Activated B cell treated with CpG ODN at 0.5 μM for 24 hours (primary cell): ENCODE measurements at places on chromosomes 2 and 18. TPM values are rescaled to one million over a fixed set of nuclear protein-coding genes. Genes with fewer than 3 reads are reported as not detected.

DNA sequence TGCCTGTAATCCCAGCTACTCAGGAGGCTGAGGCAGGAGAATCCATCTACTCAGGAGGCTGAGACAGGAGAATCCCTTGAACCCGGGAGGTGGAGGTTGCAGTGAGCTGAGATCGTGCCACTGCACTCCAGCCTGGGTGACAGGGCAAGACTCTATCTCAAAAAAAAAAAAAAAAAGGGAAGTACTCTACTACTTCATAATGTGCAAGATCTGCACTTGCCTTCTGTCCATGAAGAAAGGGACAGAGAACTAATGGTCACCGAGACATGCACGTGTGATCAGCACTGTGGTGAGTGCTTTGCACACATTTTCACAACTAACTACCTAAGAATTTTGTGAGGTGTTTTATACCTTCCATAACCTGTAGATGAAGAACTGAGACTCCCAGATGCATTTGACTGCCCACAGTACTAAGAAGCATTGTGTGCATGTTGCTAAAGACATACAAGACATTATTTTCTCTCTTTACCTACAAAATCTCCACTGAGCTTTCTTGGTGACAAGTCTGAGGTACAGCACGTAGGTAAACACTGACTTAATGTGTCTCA is 784.8 kb upstream of the ID2 start:
- no peaks in the 10 kb centered on the region for H3K36me3 ChIP-seq
- no peak for DNase-seq
- H3K4me1 ChIP-seq = peaks cover 12% of the 10 kb centered on the region
- no peak overlapping the region for H3K27ac ChIP-seq

- DNase-seq = no peak
- no peak overlapping the region for H3K4me3 ChIP-seq
- no peaks in the 10 kb centered on the region for H3K36me3 ChIP-seq
- H3K27ac ChIP-seq = no peak overlapping the region
- H3K27me3 ChIP-seq = no peaks in the 10 kb centered on the region
Measured at GRCh38 chr2:14909795-14910194, 277.3 kb downstream of the LRATD1 start.

GRCh38 chr2:47771211-47771610 is 11.7 kb upstream of the MSH6 start:
- no peak overlapping the region for H3K27ac ChIP-seq
- no peak for DNase-seq
- peaks cover 6% of the 10 kb centered on the region for H3K4me1 ChIP-seq
- no peaks in the 10 kb centered on the region for H3K36me3 ChIP-seq
- no peak overlapping the region for H3K4me3 ChIP-seq

DNA sequence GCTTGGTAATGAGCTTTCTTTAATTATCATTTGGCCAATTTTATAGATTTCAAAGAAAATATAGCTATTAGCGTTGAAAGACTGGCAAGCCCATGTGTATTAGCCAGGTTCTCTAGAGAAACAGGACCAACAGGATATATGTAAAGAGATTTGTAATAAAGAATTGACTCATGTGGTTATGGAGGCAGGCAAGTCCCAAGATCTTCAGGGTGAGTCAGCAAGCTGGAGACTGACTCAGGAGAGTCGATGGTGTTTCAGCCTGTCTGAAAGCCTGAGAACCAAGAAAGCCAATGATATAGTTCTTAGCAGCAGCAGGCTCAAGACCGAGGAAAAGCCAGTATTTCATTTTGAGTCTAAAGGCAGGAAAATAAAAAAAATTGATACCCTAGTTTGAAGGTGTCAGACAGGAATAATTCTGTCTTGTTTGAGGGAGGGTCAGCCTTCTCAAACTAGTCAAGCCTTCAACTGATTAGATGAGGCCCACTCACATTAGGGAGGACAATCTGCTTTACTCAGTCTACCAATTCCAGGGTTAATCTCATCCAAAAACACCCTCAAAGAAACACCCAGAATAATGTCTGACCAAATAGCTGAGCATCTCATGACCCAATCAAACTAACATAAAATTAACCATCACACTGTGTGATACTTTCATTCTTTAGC is 78.3 kb upstream of the CRIM1 start:
- no peak overlapping the region for H3K4me3 ChIP-seq
- DNase-seq = no peak
- H3K27me3 ChIP-seq = peaks cover 2% of the 10 kb centered on the region
- no peak overlapping the region for H3K27ac ChIP-seq
- H3K36me3 ChIP-seq = no peaks in the 10 kb centered on the region
- no peaks in the 10 kb centered on the region for H3K4me1 ChIP-seq

DNA sequence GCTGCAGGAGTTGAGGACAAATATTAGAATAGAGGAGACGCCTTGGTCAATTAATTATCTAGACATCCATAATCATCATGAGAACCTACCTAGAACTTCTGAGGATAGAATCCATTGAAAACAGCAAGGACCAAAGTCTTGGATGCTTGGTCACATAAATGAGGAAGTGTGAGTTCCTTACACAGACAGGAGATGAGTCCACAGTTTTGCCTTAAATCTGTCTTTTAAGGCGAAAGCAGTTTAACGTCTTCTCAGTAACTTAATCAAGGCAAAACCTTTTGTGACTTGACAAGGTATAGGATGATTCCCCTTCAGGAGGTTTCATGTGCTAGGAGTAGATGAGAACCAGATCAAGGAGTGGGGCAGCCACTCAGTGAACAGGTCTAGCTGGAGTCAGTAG is 1783.2 kb upstream of the CELF4 start:
- no peak overlapping the region for H3K27ac ChIP-seq
- H3K27me3 ChIP-seq = no peaks in the 10 kb centered on the region
- no peaks in the 10 kb centered on the region for H3K4me1 ChIP-seq
- no peaks in the 10 kb centered on the region for H3K36me3 ChIP-seq

- no peaks in the 10 kb centered on the region for H3K27me3 ChIP-seq
- H3K27ac ChIP-seq = no peak overlapping the region
- DNase-seq = no peak
- H3K4me1 ChIP-seq = no peaks in the 10 kb centered on the region
- H3K36me3 ChIP-seq = peaks cover 73% of the 10 kb centered on the region
- no peak overlapping the region for H3K4me3 ChIP-seq
Measured at GRCh38 chr2:37271376-37272067, 40.1 kb downstream of the NDUFAF7 start.

DNA sequence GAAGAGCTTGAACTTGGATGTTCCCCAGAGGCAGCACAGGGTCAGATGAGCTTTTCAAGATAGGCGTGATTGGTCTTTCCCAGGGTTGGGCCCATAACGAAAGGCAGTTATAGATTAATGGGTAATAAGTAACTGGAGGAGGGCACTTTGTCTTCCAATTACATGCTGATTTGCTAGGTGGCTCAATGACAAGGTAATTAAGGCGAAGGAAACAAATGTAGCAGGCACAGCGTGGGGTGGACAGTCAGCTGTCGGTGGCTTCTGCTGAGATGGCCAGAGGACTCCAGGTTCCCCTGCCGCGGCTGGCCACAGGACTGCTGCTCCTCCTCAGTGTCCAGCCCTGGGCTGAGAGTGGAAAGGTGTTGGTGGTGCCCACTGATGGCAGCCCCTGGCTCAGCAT is at the start of gene UGT1A4:
Gene UGT1A4, plus strand, starts transcription at position 185 of the 400 bp plus-strand sequence. Its CDS starts 85 bp downstream, at position 270.
- H3K4me3 ChIP-seq = no peak within 1 kb of the TSS
- DNase-seq = no peak
- H3K4me1 ChIP-seq = no peaks in the 10 kb centered on the region
- no peak within 1 kb of the TSS for H3K27ac ChIP-seq

GRCh38 chr2:200869014-200869413 is 4.6 kb upstream of the CLK1 start:
- peak overlapping the region; percentile 54 for H3K27ac ChIP-seq
- no peaks in the 10 kb centered on the region for H3K27me3 ChIP-seq
- no peak for DNase-seq
- no peak overlapping the region for H3K4me3 ChIP-seq
- peaks cover 33% of the 10 kb centered on the region for H3K36me3 ChIP-seq

DNA sequence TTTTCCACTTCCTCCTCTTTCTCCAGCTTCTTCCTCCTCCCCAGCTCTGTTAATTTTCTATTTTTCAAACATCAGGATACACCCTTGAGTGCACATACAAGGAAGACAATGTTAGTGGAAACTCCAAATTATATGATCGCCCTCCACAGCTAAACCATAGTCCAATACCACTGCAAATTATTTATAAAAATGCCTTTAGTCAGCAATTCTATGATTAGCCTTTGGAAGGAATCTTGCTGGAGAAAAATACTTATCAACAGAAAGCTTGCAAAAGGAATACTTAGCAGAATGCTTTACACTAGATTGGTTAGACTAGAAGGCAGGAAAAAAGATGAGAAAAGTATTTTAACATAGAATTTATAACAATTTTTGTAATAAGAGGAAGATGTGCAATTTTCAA is 178.9 kb downstream of the FAM124B start:
- H3K4me1 ChIP-seq = no peaks in the 10 kb centered on the region
- no peak overlapping the region for H3K4me3 ChIP-seq
- no peaks in the 10 kb centered on the region for H3K36me3 ChIP-seq
- peaks cover 6% of the 10 kb centered on the region for H3K27me3 ChIP-seq
- no peak overlapping the region for H3K27ac ChIP-seq

DNA sequence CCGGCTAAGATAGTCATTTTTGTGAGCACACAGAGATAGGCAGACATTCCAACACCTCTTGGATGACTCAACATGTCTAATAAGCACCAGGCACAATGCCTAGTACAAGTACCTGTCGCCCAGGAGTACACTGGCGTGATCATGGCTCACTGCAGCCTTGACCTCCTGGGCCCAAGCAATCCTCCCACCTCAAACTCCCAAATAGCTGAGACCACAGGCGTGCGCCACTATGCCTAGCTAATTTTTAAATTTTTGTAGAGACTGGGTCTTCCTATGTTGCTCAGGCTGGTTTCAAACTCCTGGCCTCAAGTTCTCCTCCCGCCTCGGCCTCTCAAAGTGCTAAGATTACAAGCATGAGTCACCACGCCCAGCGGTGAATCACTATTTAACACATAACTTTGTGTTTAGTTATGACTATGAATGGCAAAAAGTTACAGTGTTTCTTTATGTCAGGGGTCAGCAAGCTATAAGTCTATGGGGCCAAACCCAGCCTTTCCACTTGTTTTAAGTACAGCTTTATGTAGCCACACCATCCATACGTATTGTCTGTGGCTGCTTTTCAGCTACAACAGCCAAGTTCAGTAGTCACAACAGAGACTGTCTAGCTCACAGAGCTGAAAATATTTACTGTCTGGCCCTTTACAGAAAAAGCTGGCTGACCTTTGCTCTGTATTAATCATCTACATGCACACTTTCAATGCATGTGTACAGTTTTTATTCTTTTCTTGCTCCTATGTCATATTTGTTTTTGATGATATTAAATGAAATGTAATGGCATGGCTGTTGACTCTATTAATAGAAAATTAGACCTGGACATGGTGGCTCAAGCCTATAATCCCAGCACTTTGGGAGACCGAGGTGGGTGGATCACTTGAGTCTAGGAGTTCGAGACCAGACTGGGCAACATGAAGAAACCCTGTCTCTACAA is 18.7 kb downstream of the ORC2 start:
- no peak overlapping the region for H3K4me3 ChIP-seq
- no peaks in the 10 kb centered on the region for H3K4me1 ChIP-seq
- no peak for DNase-seq
- peaks cover 63% of the 10 kb centered on the region for H3K36me3 ChIP-seq

GRCh38 chr18:70359071-70359470 is 70.2 kb downstream of the SOCS6 start:
- H3K4me3 ChIP-seq = no peak overlapping the region
- no peaks in the 10 kb centered on the region for H3K27me3 ChIP-seq
- H3K27ac ChIP-seq = no peak overlapping the region
- no peaks in the 10 kb centered on the region for H3K4me1 ChIP-seq
- H3K36me3 ChIP-seq = no peaks in the 10 kb centered on the region
- no peak for DNase-seq

DNA sequence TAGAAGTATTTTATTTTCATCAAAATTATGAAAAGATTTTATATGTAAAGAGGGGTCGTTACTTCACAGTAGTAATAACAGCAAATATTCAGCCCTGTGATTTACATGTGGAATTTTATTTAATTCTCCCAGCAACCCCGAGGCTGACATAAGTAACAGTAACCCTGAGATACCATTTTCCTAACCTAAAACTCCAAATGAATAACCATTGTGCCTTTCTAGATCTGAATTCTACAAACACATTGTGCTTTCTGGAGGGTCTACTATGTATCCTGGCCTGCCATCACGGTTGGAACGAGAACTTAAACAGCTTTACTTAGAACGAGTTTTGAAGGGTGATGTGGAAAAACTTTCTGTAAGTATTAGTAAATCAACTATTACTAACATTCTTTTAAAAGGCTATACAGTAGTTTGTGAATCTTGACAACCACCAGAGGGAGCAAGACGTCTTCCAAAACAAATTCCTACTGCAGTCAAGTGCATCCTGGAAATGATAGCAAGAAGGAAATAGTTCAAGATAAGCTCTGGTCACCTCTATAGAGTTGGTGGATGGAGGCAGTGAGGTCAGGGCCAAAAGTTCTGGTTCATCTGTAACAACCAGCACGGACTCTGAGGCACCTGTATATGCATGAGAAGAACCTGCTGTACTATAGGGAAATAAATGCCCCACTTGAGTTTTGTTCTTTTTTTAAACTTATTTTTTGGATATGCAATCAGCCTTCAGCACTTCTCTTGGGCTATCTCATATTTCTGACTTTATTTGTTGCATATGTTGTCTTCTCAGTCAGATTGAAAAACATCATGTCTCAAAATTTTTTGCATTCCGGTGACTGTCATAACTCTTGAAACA is 37.4 kb downstream of the ACTR2 start:
- H3K4me1 ChIP-seq = peaks cover 8% of the 10 kb centered on the region
- DNase-seq = no peak
- H3K4me3 ChIP-seq = no peak overlapping the region
- peaks cover 88% of the 10 kb centered on the region for H3K36me3 ChIP-seq

DNA sequence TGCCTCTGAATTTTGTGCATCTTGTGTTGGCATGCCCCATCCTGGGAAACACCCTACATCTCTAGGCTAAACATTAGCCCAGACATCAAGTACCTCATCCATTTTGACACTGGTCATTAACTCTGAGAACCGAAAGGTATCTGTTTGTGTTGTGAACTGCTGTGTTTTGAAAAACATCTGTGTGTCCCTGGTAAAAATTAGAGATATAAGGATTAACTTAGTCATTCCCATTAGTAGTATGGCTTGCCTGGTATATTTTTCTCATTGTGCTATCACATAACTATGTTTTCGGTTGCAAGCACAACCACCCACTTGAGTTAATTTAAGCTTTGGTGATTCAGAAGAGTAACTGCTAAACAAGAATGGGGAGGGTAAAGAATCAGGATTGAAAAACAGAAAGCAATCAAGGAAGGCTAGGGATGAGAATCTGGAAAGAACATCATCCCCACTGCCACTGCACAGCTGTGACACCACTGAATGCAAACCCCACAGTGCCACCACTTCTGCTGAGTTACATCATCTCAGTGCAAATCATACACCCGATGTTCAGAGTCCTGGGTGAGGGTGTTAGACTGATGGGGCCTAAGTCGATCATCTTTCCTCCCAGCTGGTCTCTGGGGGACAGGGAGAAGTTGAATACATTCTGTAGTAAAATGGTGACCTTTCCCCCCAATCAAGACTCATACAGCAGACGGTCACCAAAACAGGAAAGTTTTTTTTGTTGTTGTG is 234.0 kb downstream of the EPHA4 start:
- DNase-seq = no peak
- H3K4me1 ChIP-seq = no peaks in the 10 kb centered on the region
- H3K36me3 ChIP-seq = no peaks in the 10 kb centered on the region
- H3K4me3 ChIP-seq = no peak overlapping the region
- H3K27me3 ChIP-seq = peaks cover 11% of the 10 kb centered on the region
- no peak overlapping the region for H3K27ac ChIP-seq

C2orf74 gene
- total RNA-seq = 6.0 and 7.6 TPM in 2 replicates

PROKR1 gene
- total RNA-seq = 0.05 and 0.09 TPM in 2 replicates

NETO1 gene
- 9.1 and 10.1 TPM in 2 replicates for total RNA-seq

RTKN gene
- total RNA-seq = 8.3 and 11.6 TPM in 2 replicates

COLEC12 gene
- total RNA-seq = 0.05 TPM in 1 of 2 replicates, not detected in the other

FOXD4L1 gene
- 0.17 and 0.35 TPM in 2 replicates for total RNA-seq

SLC4A3 gene
- not detected in 2 replicates for total RNA-seq

MATN3 gene
- total RNA-seq = not detected in 2 replicates

BOLL gene
- total RNA-seq = not detected in 2 replicates

POTEC gene
- total RNA-seq = not detected in 2 replicates

UPP2 gene
- not detected in 2 replicates for total RNA-seq

IL37 gene
- not detected in 2 replicates for total RNA-seq

SCN9A gene
- total RNA-seq = not detected in 2 replicates
